Nephron progenitor cell (in vitro differentiated cells): ENCODE measurements at places on chromosomes 1 and 21.

GRCh38 chr1:147389532-147390184 lies 147.2 kb downstream of the CHD1L start:
- DNase-seq = peak; percentile 16

DNA sequence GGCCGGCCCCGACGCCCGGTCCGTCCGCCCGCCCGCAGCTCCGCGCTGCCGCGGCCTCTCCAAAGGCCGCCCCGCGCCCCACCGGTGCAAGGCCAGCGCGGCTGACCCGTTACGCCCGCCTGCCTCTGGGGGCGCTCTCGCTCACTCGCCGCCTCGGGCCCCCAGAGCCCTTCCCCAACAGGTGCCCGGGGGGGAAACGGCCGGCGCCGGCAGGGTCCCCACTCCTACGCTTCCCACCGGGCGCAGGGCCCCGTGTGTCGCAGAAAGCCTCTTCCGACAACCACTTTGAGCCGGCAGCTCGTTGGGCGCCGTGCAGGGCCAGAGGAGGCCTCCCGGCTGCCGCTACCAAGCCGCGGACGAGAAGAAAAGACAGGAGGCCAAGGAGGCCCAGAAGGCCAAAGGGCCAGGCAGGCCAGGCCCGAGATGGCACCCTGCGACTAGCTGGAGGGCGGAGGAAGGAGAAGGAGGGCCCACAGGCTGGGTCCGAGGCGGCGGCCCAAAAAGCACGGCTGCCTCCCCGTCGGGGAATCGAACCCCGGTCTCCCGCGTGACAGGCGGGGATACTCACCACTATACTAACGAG lies 64.9 kb upstream of the FCGR2A start:
- DNase-seq = peak; percentile 79

DNA sequence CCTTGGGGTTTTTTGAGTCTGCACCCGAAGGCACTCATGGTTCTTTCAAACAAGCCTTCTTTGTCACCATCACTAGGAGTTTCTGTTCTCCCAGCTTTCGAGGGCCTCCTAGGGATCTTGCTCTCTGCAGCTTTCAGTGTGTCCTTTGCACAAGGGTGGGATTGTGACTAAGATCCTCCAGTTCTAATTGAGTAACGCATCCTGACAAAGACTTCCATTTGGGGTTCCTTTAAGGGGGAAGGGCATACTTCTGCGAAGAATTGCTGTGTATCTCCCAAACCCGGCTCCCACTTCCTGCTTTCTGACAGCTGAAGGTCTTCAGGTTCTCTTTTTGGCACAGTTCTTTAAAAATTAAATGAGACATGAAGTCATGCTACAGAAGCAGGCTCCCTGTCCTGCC lies 139.4 kb downstream of the EDEM3 start:
- no peak for DNase-seq

DNA sequence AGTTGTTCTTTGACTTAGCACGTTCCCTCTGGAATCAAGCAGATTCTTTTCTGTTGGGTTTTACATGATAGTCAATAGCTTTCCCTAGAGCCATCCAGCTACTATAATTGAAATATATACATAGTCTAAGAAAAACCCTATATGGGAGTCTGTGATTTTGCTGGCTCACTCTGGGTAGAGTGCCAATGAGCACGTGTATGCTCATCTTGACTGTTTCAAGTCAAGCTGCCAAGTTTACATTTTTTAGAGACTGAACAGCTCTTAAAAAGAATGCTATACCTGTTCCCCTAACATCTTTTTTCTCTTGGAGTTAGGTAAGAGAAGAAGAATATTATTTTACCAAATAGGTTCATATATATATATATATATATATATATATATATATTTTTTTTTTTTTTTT lies 182.8 kb upstream of the NRIP1 start:
- DNase-seq = no peak

GRCh38 chr1:191963781-191964455 lies 194.3 kb upstream of the RGS18 start:
- DNase-seq = no peak

DNA sequence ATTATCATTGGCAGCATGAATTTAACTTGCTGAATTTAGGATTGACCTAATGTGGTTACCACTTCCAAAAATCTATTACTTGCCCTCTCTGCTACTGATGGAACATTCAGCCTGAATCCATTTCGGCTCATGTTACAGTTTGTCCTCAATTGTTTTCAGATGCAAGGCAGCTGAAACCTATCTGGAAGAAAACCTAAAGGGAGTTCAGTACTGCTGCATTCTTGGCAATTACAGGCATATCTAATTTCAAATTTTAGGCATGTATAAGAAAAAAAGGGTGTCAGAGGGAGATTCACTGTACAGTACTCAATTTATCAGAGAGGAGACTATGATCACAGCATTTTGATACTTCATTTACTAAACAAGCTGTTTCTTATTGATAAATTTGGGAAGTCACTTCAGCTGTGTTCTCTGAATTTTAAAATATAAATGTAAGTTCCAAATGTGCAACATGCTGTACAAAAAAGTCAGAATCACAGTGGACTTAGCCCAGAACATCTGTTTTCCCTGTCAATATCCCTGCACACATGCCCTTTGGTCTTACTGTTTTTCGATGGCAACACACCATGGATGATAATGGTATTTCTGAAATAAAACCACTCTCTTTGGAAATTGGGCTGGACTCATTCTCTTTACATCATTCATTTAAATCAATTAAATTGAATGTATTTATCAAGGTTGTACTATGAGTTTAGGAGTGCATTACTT lies 651.6 kb upstream of the ADGRL4 start:
- no peak for DNase-seq
